Mesenteric fat pad (tissue), 1 donor: ENCODE measurements at places on chromosomes 6 and 20.
A peak's percentile ranks its signal among the peaks of the same experiment; 100 is the strongest.

DNA sequence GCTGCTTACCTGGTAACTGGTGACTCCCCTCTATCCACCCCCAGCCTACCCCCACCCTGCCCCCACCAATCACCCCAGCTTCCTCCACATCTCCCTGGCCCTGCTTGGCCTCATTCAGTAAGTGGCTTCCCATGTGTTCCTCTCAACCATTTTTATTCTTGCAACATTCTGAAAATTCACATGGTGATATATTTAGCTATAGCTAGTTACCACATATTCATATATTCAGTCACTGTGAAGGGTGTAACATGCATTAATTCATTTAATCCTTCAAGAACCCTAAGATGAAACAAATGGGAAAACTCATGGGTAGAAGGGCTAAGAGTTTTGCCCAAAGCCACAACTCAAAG lies 95.4 kb upstream of the CEP85L start:
- DNase-seq, result no peak

- DNase-seq, result peak; percentile 82
These were observed 104.7 kb downstream of the TMEM242 start for GRCh38 chr6:157218371-157219198.

DNA sequence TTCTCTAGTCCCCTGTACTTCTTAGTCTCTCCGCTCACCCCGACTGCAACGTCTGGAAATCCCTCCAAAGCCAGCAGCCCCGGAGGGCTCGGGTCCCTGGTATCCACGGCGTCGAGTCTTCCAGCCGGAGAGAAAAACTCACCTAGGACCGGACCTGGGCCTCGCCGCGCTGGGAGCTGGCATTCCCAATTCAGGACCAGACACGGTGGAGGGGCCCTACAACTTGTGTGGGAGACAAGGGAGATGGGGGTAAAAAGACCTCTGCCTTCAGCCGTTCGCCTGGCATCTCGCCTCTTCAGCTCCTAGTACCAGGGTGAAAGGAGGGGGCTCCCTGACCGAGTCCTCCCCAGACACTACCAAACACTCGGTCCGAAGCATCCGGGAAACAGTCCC lies 64.3 kb downstream of the GPX5 start:
- no peak for DNase-seq

GRCh38 chr6:7978736-7979135 lies 68.1 kb upstream of the TXNDC5 start:
- DNase-seq, result no peak

DNA sequence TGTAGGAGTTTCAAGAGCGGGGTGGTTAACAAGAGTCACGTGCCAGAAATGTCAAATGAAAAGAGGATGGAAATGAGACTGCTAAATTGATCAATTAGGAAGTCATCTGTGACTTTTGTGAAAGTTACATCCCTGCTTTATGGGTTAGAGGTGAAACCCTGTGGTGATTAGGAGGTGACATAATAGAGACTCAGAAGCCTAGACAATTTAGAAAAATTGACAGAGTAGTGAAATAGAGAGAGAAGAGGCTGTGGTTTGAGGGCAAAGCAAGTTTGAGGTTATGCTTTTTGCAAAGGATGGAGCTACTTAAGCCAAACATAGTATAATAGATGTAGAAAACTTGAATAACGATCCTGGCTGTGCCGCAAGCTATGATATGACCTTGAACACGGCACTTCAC lies 71.8 kb downstream of the IMPG1 start:
- DNase-seq, result no peak

DNA sequence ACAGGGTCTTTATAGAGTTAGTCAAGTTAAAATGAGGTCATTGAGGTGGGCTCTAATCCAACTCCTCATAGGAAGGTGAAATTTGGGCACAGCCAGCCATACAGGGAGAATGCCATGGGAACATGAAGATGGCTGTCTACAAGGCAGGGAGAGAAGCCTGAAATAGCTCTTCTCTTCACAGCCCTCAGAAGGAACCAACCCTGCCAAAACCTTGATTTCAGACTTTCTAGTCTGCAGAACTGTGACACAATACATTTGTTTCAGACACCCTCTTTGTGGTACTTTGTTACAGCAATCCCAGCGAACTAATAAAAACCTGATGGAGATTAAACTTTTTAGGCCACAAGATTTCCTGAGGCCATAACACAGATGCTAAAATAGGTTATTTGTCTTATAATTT lies 43.1 kb upstream of the HECA start:
- DNase-seq, result no peak

DNA sequence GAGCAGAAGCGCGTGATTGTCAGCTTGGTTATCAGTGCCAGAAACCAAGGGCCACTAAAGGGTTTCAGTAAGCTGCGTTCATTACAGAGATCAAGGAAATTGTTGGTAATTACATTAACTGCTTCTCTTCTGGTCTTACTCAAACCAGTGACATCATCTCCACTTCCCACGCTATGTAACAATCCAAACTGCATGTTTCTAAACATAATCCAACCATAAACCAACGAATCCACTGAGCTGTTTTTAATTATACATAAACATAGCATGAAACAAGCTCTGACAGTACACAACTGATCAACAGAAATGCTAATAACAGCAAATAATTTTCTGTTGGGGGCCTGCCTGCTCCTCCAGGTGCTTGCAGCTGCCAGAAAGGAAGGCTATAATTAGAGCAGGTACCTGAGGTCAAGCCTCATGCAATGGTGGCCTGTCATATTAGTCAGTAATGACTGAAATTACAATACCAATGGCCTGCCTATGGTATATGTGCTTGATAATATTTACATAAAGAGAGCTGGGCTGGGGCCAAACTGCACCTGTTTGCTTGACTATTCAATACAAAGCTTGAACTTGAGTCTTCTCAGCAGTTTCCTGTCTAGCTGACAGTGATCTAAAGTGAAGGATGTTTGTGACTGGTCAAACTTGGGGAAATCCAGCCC lies 40.1 kb downstream of the ILRUN start:
- no peak for DNase-seq

- DNase-seq, result no peak
These were observed 2177.4 kb upstream of the DEFB115 start for GRCh38 chr20:29079769-29080690.

- DNase-seq, result no peak
These were observed 30.5 kb upstream of the LYRM2 start for GRCh38 chr6:89669002-89669401.

- no peak for DNase-seq
These were observed 45.6 kb upstream of the FOXA2 start for GRCh38 chr20:22629927-22630326.

DNA sequence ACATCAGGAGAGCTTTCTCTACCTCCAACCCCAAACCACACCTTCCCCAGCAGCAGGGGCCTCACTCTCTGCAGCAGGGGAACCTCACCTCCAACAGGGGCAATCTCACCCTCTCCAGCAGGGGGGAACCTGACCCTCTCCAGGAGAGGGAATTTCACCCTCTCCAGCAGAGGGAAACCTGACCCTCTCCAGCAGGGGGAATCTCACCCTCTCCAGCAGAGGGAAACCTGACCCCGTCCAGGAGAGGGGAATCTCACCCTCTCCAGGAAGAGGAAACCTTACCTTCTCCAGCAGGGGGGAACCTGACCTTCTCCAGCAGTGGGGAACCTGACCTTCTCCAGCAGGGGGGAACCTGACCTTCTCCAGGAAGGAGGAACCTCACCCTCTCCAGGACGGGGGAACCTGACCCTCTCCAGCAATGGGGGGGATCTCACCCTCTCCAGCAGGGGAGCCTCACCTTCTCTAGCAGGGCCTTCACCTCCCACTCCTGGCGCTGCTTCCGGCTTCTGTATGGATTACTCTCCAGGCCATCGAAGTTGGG lies 3.1 kb downstream of the B3GALT4 start:
- no peak for DNase-seq

DNA sequence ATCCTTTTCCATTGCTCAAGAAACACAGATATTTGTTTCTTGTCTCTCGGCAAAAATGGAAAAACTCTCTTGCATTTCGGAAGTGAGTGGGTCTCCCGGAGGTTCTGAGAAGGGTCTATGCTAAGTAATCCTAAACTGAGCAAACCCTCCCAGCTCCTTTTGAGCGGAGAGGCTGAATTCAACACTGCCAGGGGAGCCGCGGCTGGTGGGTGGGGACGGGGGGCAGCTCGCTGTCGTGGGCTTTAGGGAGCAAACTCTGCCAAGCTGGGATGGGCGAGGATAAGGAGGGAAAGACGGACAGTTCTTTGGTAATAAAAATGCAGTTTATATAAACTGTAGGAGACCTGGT lies 211.4 kb downstream of the FOXC1 start:
- no peak for DNase-seq

GRCh38 chr6:10837622-10837994 lies 731 bp downstream of the MAK start:
- no peak for DNase-seq

DNA sequence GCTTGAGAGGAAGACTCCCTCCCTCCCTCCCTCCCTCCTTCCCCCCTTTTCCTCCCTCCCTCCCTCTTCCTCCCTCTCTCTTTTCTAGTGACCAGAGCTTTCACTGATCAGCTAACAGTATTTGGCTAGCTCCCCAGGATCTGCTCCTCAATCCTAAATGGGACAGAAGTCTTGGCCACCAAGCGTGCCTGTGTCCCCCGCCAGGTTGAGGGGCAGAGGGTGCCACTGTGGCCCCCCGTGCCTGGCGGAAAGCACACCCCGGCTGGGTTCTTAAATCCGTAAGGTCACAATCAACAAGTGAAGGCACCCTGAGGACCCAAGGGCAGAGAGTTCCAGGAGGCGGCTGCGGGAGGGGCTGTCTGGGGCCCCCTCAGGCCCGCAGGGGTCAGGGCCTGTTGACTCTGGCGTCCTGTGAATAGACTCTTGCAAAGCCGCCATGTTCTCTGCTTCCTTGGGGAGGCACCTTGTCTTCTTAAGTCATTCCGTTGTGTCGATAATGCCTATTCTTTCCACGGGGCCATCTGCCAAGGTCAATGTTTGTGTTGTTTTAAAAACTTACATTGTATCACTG lies 38.9 kb upstream of the STX16 start:
- no peak for DNase-seq

DNA sequence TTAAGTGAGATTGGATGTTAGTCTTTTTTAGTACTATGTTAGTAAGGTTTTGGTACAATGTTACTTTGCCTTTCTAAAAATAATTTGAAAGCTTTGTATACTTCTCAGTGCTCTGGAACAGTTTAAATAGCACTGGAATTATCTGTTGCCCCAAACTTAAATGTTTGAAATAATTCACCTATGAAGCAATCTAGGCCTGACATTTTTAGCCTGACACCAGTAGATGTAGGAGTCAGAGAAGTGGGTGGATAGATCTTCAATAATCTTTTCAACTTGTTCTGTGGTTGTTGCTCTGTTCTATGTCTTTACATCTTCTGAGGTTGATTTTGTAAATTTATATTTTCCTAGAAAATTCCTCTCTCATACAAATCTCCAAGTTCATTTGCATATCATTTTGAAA lies 103.1 kb upstream of the ADGRF1 start:
- DNase-seq, result no peak

- no peak for DNase-seq
These were observed 68.7 kb upstream of the SLC4A11 start for GRCh38 chr20:3307725-3308124.

DNA sequence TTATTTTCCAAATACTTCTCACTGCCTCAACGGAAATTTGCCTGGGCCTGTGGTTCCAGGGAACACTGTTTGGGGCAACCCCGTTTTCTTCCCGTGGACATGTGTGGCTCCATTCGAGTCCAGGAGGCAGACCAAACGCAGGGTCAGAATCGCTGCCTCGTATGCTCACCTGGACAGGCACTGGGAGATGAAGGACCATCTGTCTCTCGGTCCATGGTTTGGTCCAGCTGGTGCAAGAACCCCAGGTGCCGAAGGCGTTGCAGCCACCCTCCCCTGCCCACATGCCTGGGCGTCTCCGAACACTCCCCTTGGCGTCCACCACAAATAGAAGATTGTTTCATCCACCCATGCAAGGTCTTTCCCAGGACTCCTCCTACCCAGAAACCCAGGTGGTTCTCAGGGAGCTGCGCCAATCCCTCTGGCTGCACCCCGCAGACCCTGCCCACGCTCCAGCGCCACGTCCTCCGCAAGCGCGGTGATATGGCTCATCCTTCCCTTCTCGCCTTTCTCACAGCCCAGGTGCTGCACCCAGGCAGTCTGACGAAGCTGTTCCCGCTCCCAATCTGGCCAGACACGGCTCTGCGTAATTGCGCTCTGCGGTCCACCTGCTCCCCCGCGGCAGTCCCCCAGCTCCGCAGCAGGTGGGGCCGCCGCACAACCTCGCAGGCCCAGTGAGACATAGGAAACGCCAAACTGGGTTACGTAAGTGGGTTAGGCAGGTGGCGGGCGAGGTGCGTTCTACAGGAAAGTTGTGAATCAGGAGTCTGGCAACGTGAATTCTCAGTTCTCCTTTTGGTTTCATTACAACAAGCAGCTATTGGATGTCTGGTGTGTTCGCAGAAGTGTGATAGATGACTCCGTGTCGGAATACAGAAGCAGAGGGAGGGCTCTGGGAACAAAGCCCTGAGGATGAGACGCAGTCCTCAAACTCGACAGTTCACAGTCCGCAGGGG lies 146.2 kb upstream of the ECI2 start:
- no peak for DNase-seq

- DNase-seq, result no peak
These were observed 10.5 kb upstream of the TAB2 start for GRCh38 chr6:149306967-149307366.

- DNase-seq, result no peak
These were observed 24.5 kb upstream of the ABCC10 start for GRCh38 chr6:43402820-43403219.

GRCh38 chr20:9286501-9287461 lies 217.9 kb downstream of the PLCB4 start:
- DNase-seq, result no peak

DNA sequence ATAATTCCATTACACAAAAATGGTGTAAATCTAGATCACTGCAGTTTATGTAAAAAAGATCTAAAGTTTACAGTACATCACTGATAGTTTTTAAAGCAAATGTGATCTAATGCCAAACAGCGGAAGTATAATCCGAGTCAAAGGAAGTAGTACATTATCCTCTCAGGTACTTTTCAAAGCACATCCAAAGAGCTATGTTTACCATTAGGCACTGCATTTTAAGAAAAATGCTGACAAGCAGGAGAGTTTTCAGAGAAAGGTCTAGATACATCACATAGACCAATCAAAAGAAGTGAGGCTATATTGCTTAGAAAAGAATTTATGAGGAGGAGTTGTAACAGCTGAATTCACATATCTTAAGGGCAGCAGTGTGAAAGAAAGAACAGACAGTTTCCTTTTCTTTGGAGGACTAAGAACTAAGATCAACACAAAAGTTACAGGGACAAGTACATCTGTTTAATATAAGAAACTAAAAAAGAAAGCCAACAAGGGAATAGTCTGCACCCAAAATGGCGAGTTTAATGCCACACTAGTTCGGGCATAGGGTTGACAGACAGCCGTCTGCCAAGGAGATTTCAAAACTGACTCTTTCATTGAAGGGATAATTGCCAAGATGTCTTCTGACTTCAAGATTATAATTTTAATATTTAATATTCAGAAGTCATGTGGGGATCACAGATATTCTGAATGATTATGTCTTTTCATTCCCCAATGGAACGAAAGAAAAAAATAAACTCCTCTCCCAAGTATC lies 1.4 kb downstream of the ZNF184 start:
- no peak for DNase-seq

GRCh38 chr6:70955441-70956190 lies 1.2 kb downstream of the B3GAT2 start:
- peak; percentile 94 for DNase-seq
